ENCODE measurements at places on chromosomes 4 and X.
A peak's percentile ranks its signal among the peaks of the same experiment; 100 is the strongest.

- DNase-seq, result no peak
These were observed 3.9 kb upstream of the TRIM60 start for GRCh38 chr4:165027762-165028402.

GRCh38 chr4:117429061-117429460, 343.7 kb upstream of the TRAM1L1 start:
- no peak for DNase-seq

DNA sequence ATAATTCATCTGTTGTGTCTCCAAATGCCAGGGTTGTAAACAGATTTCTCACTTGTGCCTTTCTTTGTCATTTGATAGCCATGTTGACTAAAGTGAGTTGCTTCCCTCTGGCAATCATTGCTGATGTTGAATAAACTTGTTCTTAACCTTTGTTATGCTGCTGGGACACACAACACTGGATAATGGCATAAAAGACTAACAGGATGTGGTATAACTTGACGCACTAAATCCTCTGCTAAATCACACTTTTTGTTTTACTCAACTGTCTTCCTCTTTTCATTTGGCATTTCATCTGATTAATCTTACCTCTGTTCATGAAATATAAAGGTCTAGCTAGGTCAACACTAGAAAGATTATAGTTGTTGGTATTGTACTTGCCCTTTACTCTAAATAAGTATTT, 17.6 kb upstream of the CXCL5 start:
- DNase-seq, result no peak

DNA sequence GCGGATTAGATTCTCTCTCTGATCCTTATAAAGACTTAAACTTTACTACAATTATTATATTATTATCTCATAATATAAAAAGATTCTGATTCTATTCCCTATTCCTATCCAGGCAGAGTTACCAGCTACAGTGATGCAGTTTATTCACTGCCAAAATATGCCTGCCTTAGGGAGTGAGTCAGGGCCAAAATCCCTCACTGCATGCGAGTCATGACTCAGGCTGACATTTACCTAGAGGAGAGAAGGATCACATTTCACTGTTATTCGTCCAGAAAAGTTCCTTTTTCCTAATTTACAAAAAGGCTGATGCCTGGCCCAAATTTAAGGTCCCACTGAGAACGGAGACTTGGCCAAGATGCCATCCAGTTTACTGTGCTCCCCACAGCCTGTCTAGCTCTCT, 168.5 kb upstream of the LDB2 start:
- DNase-seq, result no peak

DNA sequence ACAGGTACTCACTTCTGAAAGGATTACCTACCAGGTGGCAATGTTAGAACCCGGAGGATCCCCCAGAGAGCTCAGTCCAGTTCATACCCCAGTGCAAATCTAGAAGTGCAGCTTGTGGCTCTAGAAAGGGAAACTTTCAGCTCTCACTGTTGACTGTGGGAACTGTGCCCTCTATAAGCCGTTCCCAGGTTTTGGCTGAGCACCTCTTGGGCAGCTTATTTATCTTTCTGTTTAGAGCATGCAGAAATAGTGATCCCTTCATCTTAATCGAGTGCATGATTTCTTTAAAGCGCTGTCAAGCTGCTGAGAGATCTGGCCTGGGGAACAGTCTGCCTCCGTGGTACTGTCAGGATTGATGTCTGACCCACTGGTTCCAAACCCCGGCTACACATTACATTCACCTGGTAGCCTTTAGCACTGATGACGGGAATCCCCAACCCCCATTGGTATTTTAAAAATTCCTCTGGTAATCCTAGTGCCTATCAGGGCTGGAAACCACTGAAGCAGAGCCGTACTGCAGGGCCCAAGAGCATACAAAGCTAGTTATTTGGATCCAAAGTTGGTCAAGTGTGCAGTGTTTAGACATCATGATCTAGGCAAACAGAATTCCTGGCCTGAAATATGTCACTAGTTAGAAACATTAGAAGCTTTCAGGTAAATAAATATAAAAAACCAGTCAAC, 103.2 kb downstream of the KLHL8 start:
- no peak for DNase-seq

- DNase-seq, result no peak
These were observed 392.0 kb downstream of the GBA3 start for GRCh38 chr4:23084559-23085248.

GRCh38 chr4:88533937-88534750, 10.6 kb upstream of the PYURF start:
- DNase-seq, result no peak

GRCh38 chrX:13179100-13179499, 134.7 kb upstream of the FAM9C start:
- DNase-seq, result no peak

- no peak for DNase-seq
These were observed 42.3 kb upstream of the SLC7A3 start for GRCh38 chrX:70973221-70973620.

DNA sequence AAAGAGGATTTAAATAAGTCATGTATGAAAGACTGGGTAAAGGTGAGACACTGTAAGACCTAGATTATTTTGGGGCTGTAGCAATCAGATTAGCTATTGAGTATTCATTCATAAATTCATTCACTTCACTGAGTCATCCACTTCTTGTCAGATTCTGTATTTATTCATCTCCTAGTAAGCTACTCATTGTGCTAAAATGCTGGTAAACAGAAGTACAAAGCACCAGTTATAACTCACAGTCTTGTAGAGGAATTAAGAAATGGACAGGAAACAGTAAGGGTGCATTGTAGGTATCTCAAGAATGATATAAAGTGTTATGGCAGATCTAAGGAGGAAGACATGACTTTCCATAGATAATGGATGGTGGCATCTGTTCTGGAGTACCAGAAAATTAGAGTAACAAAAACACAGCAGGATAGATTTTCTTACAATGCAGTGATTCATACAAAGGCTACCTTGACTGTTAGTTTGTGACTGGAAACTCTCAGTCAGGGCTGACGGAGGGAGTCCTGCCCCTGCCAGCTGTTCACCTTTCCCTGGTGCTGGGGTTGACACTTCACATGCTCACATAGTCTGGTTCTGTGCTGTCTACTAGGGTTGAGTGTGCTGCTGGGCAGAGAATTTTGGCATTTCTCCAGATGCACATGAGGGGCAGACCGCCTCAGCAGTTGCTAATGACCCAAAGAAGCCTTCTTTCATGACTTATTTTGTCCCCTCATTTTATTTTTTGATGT, 26.5 kb upstream of the HAND2 start:
- no peak for DNase-seq

DNA sequence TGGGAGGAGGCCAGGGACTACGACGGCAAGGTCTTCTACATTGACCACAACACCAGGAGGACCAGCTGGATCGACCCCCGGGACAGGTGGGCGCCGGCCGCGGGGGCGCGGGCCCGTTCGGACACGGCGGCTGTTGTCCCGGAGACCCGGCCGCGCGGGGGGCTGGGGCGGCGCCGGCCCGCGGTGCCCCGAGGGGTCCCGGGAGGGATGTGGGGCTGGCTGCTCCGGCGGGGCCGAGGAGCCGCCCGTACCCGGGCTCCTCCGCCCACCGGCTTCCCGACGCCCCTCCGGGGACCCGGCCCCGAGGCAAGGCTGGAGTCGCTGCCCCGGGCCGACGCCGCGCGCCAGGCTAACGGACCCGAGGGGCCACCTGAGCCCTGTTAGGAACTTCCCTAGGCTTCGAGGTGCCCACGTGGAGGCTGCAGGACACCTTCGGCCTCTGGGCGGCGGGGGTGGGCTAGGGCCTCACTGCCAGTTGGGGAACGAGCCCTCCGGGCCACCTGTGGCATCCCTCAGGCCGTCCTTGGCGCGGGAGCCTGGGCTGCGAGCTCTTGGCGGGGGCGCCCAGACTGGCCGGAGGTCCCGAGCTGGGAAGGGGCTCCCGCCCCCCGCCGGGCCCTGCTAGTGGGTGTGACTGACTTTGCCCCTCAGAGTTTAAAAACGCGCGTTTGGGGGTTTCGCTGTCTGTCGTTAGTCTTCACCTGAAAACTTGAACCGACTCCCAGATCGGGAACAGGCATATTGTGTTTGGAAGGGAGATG, 660 bp downstream of the WWC2 start:
- DNase-seq, result no peak

GRCh38 chr4:136562834-136563233, 969.5 kb downstream of the PCDH18 start:
- no peak for DNase-seq

- no peak for DNase-seq
These were observed 1222.4 kb upstream of the PRKX start for GRCh38 chrX:4935846-4936245.

- no peak for DNase-seq
These were observed 4.6 kb downstream of the DGKQ start for GRCh38 chr4:968621-969394.

- no peak for DNase-seq
These were observed 73.1 kb downstream of the PDGFC start for GRCh38 chr4:156898373-156899117.

- DNase-seq, result no peak
These were observed 4.5 kb downstream of the RAPGEF2 start for GRCh38 chr4:159107203-159107925.

DNA sequence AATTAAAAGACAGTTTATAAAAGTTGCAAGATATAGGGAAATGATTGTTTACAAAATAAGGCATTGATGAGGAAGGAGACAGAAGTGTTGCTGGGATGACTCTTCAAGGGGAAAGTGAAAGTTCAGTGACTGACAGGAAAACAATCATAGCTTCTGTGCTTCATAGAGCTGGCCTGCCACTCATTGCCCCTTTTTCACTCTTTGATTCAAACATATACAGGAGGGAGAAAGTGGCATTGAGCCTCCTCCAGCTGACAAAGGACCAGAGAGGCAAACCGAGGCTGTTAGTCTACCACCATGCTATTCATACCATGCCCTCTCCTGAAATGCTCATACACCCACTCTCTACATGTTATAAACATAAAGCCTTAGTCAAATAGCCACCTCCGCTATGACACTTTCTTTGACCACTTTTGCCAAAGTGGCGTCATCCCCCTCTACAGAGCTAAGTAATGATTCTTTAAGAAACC, 79.2 kb upstream of the ATOH1 start:
- DNase-seq, result no peak

GRCh38 chrX:105475801-105476200, 255.3 kb upstream of the TEX13A start:
- no peak for DNase-seq

DNA sequence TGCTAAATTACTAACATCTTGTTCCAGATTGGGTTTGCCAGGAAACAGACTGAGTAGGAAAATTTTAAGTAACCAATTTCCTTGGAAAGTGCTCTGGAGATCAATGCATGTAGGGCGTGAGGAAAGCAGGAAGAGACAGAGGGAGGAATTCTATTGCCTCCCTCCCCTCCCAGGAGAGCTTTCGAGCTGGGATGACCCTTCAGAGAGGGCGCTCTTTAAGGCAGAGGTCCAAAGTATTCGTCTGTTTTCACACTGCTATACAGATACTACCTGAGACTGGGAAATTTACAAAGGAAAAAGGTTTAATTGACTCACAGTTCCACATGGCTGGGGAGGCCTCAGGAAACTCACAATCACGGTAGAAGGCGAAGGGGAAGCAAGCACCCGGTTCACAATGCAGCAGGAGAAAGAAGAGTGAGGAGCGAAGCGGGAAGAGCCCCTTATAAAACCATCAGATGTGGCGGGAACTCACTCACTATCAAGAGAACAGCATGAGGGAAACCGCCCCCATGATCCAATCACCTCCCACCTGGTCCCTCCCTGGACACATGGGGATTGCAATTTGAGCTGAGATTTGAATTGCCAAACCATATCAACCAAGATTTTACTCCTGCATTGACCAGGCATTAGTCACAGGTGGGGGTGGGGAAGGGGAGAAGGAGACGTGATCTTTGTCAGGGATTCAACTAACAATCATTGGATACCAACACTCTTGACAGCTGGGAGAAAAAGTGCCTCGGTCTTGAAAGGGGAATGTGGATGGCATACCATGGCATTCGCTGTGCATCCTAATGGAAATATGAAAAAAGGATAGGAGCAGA, 63.8 kb downstream of the SLITRK2 start:
- no peak for DNase-seq

- DNase-seq, result no peak
These were observed 193.9 kb downstream of the ANAPC10 start for GRCh38 chr4:144903953-144904711.

DNA sequence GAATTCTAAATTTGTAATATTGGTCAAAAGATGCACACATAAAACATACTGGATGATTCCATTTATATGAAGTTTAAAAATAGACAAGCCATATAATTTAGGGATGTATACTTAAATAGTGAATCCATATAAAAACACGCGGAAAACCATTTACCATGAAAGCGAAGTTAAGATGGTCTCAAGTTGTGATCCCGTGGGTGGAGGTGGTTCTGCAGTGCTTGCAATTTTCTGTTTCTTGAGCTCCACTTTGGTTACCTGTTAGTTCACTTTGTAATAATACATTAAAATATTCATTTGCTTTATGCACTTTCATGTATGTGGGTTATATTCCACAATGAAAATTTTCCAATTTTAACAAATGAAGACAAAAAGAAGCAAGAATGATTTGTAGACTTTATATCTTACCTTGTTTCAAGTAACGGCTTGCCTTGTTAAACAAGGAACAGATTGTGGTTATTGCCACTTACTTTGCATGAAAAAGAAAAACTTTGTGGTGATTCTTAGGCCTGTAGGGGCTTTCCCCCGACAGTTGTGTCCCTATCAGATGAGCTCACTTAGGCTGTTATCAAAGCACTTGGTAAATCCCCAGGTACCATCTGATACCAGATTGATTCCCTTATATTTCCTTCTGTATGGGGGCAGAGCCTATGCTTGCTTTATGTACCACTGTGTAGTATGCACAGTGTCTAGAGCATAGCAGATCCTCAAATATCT, 12.2 kb downstream of the UCP1 start:
- peak; percentile 1 for DNase-seq

- no peak for DNase-seq
These were observed 298.2 kb upstream of the KLF3 start for GRCh38 chr4:38365748-38366310.

DNA sequence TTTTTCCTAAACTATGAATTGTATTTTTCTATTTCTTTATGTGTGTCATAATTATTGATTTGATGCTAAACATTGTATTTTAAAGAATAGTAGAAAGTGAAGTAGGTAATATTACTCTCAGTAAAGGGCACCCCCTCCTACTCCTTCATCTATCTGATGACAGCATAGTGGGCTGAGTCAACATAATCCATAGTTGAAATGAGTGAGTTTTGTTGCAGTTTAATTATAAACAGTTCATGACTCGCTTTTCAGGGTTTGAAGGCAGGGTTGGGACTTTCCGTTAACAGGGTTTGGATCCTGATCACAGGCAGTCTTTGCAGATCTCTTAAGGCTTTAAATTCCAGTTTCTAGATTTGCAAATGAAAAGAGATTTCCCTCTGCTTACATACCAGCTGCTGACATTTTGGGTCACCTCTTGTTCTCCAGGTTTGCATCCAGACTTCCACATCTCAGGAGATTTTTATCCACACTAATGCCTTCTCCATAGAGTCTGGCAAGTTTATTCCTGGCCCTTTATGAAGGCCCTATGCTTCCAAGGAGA, 54.0 kb upstream of the TACR3 start:
- no peak for DNase-seq

- no peak for DNase-seq
These were observed 617 bp upstream of the PDHA1 start for GRCh38 chrX:19343085-19343534.

- DNase-seq, result no peak
These were observed 270.6 kb upstream of the GK2 start for GRCh38 chr4:79678472-79679202.
